ENCODE measurements at places on chromosomes 4 and X.
A peak's percentile ranks its signal among the peaks of the same experiment; 100 is the strongest.

DNA sequence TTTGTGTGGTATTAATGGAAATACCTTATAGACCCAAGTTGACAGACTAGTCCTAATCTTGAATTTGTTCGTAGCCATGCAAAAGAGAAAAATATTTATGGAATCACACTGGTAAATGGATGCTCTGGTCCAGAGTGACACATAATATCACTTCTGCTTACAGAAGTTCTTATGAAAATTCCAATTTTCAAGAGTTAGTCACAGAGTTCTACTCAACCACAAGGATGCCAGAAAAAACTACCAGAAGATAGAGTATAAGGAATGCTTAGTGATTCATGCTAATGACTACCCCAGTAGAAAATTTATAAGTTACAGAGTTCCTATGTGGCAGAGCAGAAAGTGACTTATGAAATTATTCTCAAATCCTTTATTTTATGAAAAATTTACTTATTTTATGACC, 1384.8 kb downstream of the FAM133A start:
- no peak for DNase-seq

DNA sequence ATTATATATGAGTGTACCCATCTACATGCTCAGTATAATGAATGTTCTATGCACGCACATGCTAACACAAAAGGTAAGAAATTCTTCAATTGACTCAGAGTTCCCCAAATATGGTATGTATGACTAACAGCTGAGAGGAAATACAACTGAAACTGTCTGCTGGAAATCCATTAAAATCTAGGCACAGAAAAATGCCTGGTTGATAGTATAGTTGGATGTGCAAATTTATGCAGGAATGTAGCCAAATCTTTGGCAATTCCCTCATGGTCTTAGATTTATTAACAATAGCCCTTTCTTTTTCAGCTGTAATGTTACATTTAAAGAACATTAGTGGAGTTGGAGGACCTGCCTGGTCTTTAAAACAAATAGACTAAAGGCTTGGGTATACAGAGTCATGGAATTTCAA, 5.5 kb downstream of the CAMK2D start:
- peak; percentile 43 for DNase-seq

DNA sequence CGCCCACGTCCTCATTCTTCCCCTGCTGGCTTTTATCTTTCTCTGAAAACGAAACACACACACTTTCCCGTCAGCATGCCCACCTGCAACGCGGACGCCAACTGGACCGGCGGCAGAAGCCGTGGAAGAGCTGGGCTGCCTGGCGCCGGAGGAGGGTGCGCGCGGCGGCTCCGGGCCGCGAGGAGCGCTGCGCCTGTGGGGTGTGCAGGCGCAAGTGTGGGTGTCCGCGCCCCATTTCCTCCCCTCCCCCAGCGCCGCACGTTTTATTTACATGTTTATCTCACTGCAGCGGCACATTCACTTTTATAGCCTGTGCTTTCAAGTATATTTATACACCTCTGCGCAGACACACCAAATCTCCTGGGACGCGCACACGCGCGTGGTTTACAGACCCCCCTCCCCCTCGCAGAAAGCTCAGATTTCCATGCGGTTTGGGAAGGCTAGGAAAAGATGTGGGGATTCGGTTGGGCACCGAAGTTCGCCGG, 1.5 kb downstream of the PITX2 start:
- DNase-seq, result no peak

DNA sequence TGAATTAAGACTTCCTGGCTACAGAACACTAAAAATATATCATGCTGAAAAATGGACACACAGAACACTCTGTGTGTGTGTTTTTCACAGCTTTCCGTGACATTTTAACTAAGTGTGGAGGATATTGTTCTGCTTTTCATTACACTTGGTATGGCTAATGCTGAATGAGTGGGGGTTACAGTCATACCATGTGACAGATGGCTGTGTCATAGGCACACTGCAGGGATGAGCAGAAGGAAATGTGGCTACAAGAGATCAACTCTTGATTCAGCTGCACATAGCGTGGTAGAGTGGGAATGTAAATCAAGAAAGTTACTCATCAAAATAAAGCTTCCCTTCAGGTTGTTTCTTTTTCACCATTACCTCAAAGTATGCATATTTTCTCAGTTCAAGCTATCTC, 669.8 kb downstream of the IQCM start:
- peak; percentile 27 for DNase-seq

DNA sequence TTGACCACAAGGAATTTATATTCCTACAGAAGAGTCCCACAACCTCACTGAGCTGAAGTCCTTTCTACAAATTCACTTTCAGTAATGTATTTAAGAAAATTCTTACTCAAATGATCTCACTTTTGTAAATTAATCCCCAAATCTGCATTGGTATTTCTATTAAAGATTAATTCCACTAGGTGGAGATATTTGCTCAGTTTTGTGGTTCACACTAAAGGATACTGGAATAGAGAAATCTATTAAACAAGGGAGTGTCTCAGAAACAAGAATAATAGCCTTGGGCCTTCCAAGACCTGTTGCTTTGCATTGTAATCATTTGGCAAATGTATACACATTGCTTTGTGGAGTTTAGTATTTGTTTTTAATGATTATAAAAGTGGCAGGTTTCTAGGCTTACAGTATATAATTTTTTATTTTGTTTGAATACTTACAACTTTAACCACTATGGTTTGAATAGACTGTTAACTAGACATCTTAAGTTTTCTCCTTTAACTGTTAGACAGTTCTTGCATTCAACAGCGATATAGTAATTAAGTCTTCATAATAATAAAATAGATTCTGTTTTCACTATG, 25.9 kb downstream of the CFAP299 start:
- no peak for DNase-seq

- no peak for DNase-seq
These were observed 21.0 kb downstream of the MSN start for GRCh38 chrX:65688403-65688871.

GRCh38 chrX:37967714-37968113, 38.6 kb upstream of the SYTL5 start:
- no peak for DNase-seq

GRCh38 chr4:143184217-143184502, 557 bp upstream of the USP38 start:
- DNase-seq, result no peak

DNA sequence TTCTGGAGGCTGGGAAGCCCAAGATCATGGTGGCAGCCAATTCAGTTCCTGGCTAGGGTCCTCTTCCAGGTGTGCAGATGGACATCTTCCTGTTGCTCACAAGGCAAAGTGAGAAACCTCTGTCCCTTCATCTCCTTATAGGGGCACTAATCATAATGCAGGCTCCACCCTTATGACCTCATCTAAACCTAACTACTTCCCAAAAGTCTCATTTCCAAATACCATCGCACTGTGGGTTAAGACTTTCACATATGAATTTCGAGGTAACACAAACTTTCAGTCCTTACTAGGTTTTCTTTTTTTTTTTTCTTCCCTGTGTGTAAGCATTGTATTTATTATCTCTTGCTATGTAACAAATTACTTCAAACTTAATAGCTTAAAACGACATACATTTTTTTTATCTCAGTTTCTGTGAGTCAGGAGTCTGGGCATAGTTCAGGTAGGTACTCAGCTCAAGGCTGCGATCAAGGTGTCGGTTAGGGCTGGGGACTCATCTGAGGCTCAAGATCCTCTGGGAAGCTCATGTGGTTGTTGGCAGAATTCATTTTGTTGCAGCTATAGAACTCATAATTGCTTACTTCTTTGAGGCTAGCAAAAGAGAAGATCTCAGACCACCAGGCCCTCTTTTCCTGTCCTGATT, 204.7 kb upstream of the STK26 start:
- DNase-seq, result no peak

DNA sequence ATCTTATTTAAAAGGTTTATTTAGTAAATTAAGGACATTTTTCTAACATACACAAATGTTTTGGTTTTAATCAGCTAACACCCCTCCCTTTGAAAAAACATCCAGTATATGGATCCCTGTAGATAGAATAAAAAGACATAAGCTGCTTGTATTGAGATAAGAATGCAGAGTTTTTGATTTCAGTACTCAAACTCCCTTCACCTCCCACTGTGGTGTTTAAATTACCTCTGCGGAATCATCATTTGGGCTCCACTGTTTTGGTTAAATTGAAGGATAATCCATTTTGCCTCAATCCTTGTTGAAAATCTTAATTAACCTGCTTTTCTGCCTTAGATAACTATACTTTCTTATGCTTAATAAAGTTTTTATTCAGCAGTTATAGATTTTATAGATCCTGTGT, 27.6 kb downstream of the USP53 start:
- no peak for DNase-seq

- DNase-seq, result no peak
These were observed at the start of gene PRDM8 for GRCh38 chr4:80196922-80197573. PRDM8 (plus strand) TSS chr4:80197503; CDS start chr4:80200081, 2,578 bp downstream.

DNA sequence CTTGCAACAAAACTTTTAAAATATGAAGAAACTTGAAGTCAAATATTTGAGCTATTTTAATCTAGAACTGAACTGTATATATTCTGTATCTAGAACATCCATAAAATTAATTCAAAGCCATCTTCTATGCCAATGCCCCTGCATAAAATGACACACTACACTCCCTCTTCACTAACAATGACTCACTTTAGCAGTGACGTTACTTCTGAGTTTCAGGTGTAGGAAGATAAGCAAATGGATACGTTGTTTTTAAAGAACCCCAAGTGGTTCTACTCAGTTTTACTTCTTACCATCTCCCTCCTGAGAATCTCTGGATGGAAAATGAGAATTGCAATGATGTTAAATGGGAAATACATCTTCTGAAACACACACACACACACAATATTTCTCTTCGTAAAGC, 45.2 kb downstream of the CXXC4 start:
- no peak for DNase-seq

DNA sequence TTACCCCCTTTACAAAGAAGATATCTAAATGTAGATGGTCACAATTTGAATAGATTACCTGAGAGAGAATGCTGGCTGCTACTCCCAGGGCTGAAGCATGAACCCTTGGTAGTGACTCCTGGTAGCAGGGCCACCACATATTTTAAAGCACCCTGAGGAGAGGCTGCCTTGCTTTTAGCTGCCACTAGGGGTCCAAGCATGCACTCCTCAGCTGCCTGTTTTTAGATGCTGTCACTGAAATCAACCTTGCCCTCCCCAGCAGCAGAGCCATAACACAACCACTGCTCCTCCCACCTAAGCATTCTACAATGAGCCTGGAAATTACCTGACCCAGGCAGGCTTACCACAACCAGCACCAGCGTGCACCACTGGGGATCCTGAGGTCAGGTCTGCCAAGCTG, 850.9 kb downstream of the FAM133A start:
- DNase-seq, result no peak

DNA sequence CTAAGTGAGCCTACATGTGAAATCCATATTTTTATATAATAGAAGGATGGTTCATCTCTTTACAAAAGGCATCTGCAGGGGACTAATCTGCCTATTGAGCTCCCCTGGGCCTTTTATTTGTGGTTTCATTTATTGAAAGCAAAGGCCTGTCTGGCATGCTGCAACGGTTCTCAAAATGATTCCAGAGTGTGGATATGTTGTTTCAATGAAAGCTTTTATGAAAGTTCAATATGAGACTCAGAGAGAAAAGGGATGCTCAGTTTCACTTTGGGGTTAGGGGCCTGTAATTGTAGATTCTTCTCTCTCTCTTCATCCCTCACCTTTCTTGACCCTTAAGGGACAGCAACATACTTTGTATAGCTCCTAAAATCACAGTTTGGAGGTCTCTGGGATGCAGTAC, 204.2 kb upstream of the CASK start:
- no peak for DNase-seq

- DNase-seq, result no peak
These were observed 80.9 kb downstream of the CNGA2 start for GRCh38 chrX:151815398-151815797.

- peak; percentile 18 for DNase-seq
These were observed at the start of gene PDGFRA for GRCh38 chr4:54228961-54229501. PDGFRA (plus strand) TSS chr4:54229293; CDS start chr4:54258769, 29,476 bp downstream.

GRCh38 chrX:349196-349595, 30.6 kb upstream of the GTPBP6 start:
- no peak for DNase-seq

DNA sequence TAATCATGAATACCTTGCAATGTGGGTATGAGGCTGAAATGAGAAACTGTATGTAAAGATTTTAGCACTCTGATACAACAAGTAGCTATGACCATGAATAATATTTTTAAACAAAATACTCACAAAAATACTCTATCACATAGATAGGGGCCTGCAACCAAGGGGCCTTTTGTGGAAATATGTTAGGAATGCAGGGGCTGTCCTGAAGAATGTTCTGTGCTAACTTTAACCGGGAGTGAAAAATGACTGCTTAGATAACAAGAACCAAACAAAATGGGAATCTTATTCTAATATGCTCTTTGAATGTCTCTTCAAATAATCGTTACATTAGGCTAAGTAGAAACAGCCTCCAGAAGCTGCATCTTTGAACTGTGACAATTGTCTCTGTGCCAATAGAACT, 37.9 kb upstream of the GYPA start:
- DNase-seq, result peak; percentile 14

DNA sequence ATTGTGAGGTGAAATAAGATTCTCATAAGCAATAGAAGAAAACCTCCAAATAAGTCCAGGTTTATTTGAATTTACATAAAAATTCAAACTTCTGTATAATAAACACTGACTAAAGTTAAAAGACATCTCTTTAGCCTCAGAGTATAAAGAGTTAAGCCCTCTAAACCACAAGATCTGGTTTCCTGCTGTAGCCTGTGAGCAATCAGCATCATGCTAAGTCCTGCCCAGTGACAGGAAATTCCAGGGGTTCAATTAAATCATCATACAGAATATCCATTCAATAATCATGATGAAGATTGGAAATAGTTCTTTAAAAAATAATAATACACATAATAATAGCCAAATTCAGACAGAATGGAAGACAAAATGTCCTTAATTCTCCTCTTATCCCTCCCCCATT, 139.2 kb upstream of the DGKK start:
- peak; percentile 5 for DNase-seq

GRCh38 chr4:14800977-14801376, 201.3 kb upstream of the CPEB2 start:
- DNase-seq, result peak; percentile 16

DNA sequence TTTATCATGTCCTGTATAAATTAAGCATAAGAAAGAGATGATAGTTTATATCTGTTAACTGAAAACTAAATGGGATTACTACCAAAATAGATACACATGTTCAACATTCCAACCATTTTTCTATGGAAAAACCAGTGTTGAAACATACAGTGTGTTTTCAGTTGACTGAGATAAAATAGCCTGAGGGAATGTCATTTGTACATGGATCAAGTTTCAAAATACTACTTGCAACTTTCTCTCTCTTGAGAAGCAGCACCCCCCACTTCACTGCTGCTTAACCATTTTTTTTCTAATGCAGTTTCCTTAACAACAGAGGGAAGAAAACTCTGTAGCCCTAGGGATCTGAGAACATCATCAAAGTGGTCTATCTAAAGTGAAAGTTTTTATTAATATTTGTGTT, 70.8 kb downstream of the NPNT start:
- peak; percentile 41 for DNase-seq

GRCh38 chrX:149363965-149364364, 141.1 kb downstream of the IDS start:
- DNase-seq, result no peak

DNA sequence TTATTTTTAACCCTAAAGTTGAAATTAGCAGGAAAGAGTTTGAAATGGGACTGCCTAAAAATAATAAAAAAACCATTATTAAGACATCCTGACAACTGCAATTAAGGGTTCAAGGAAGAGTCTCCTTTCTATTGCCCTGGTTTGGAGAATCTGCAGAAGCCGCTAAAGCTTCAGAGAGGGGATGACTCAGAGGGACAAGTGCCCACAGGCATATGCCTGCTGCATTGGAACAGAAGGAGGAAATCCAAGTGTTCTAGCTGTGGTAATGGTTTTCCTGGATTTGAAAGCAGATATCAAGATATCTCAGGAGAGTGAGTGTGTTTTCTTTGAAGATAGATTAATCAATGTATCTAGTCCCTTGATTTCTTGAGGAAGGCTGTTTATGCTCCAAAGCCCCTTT, 235.1 kb upstream of the TAPT1 start:
- DNase-seq, result no peak
